NCI-H2081 treated with DMSO at 0.1 percent for 48 hours (cell line): ENCODE measurements at places on chromosomes 7 and 10.

GRCh38 chr10:108556186-108556585 lies 1367.1 kb downstream of the XPNPEP1 start:
- DNase-seq: no peak

DNA sequence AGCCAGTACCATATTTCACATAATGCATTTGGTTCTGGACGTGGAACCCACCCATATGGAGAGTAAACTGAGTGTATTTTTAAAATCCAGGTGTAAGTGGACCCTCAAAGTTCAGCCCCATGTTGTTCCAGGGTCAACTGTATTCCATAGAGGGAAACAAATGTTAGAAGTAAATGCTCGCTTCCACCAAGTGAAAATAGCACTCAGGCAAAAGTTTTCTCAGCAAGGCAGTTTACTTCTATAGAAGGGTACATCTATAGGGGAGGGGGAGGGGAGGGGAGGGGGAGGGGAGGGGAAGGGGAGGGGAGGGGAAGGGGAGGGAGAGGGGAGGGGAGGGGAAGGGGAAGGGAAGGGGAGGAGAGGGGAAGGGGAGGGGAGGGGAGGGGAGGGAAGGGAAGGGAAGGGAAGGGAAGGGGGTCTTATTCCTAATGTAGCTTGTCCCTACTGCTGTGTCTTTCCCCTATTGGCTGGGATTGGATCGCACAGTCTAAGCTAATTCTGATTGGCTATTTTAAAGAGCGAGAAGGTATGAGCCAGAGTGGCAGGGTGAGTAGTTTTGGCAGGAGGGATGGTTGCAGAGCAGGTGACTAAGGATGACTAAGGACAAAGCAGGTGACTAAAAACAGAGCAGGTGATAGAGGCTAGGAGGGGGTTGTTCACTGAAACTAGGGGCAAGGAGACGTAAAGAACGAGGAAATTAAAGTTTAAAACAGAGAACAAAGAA lies 29.1 kb downstream of the GARIN1A start:
- DNase-seq: no peak

- no peak for DNase-seq
Measured at GRCh38 chr7:17988141-17988540, 39.5 kb downstream of the PRPS1L1 start.

GRCh38 chr7:91692800-91693199 lies 187.7 kb downstream of the MTERF1 start:
- DNase-seq: no peak

GRCh38 chr10:110680273-110681020 lies 36.3 kb downstream of the RBM20 start:
- no peak for DNase-seq

DNA sequence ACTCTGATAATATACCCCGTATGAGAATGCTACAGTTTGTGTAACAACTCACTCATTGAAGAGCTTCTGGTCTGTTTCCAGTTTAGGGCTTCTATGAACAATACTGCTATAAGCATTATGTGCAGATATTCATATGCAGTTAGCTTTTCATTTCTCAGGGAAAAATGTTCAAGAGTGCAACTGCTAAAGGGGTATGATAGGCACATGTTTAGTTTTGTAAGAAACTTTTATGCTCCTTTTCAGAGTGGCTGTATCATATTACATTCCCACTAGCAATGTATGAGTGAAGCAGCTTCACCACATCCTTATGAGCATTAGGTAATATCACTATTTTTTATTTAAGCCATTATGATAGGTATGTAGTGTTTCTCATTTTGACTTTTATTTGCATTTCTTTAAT lies 182.6 kb upstream of the CXCL12 start:
- DNase-seq: no peak

DNA sequence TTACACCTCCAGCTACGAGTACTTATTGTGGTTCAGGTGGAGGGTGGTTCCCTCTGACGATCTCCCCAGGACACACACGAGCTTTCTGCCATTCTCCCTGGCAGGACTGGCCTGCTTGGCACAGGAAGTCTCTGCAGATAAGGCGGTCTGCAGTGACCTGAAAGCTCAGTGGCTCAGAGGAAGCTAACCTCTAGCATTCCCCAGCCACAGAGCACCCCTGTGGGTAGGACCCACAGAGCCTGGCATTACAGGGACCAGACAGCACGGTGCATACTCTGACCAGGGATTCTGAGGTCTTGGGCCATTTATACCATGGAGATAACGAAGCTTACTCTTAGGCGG lies 1.9 kb upstream of the GPR146 start:
- DNase-seq: no peak

GRCh38 chr7:12573885-12574284 lies 3.4 kb downstream of the SCIN start:
- no peak for DNase-seq

- DNase-seq: no peak
Measured at GRCh38 chr7:17307558-17307957, 9.1 kb downstream of the AHR start.

DNA sequence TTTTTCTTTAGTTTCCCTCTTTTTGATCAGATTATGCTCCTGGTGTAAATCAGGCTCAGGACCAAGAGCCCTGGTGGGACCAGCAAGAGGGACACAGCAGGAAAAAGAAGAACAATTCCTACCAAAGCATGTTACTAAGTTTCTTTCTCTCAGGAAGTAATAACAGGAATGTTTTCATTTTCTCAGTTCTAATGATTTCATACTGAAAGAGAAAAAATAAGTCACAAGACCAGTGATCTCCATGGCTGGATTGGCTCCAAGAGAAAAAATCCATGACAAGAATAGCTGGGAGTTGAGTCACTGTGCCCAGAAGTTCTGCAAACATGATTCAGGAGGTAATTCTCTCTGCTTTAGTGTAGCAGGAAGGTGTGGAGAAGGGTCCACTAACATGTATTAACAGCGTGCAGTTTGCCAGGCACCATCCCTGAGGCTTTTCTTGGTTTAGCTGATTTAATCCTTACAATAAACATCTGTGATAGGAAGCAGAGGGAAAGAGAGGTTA lies 23.8 kb upstream of the IFIT2 start:
- DNase-seq: no peak

DNA sequence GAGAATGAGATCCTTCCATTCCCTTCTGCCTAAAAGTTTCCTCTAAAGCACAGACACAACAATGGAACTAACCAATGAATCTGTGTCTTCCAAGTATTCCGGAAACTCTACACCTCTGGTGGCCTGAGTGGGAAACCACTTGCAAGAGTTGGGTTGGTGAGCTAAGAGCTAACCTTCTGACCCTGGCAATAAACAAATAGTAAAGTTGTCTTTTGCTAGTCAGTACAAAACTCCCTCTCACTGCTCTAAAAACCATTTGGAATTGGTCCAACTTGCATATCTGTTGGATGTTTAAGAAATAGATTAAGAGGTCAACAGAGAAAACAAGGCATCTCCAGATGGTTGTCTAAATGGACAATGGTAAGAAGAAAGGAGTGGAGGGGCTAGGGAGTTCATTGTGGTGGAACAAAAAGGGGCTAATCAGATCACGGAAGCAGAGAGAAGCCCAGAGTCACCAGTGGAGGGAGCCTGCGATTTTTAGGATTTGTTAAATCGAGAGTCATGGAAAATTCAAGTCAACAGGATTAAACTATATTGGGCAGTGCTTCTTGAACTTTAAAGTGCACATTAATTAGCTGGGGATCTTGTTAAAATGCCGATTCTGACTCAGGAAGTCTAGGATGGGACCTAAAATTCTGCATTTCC lies 192.3 kb downstream of the EVX1 start:
- no peak for DNase-seq

GRCh38 chr7:135447748-135448147 lies 62.2 kb downstream of the CNOT4 start:
- no peak for DNase-seq

DNA sequence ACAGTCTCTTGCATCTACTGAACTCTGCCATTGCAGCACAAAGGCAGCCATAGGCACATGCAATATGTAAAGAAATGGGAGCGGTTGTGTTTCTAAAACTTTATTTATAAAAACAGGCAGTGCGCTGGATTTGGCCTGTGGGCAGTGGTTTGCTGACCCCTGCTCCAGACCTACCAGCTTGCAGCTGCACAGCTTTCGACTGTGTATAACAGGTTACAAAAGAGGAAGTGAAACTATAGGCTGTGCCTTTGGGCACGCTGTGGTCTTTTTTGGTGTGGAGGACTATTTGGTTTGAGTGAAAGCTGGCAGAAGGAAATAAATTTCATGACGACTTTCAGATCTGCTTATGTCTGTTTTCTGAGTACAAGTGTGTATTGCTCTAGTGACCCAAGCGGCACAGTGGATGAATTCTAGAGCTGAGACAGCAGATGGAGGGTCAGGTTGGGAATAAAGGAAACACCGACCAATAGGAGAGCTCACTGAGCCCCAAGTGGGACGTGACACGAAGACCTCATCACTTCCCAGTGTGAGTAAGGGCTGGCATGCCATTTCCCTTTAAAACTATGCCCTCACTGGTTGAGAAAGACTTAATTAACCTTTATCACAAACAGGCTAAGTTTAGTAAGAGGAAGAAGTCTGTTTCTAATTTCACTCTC lies 152.7 kb downstream of the ANK3 start:
- no peak for DNase-seq

- DNase-seq: no peak
Measured at GRCh38 chr10:44511166-44511565, 126.3 kb upstream of the CXCL12 start.

DNA sequence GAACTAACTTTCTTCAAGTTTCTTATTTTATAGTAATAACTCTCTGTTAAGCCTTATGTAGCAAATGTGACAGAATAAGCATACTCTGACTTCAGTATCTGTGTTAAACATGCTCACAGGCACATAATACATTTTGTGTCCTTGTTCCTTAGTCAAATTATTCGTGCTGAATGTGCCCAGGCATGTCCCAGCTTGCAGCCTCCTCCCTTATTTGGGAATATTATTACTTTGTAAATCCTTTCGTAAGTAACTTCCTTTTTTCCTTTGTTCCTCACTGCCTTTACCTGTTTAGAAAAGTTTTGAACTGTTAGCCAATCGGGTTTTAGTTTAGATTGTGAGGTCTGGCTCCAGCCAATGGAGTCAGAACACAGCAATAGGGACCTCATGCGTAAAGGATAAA lies 46.9 kb downstream of the GALNT11 start:
- DNase-seq: no peak

DNA sequence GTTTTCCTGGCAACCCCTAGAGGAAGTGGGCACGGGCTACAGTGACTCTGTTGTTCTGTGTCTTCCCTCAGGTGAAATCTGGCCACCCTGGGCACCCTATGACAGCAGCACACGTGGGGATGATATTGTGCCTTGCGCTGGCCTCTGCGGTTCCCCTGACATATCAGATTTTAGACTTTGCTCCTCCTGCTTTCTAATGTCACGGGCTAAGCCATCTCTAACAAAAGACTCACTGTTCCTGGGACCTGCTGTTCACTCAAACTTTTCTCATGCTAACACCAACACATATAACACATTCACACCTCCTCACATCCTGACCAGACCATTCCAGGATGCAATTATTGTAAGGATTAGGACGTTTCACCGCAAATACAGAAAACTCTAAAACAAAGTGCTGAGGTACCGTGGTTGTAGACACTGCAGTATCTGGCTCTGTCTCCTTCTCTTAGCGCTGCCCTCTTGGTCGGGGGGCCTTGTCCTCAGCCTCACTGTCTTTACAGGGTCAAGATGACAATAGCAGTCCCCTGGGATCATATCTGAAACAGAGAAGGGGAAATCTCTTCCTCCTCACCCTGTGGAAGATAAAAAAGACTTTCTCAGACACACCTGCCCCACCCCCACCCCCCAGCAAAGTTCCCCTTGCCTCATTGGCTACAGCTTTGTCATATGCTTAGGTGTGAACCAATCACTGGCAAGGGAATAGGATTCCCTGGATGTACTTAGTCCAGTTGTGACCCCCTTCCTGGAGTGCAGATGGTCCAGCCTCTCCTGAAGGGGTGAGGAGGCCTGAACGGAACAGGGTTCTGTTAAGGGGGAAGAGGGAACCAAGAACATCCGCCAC lies 14.1 kb downstream of the CHN2 start:
- DNase-seq: no peak
